ENCODE measurements at places on chromosomes 6 and 20. TPM values are rescaled to one million over a fixed set of nuclear protein-coding genes. Genes with fewer than 3 reads are reported as not detected.

FAM83D gene
- 67.0 TPM for total RNA-seq

SEC23B gene
- total RNA-seq: 47.9 TPM

OTOR gene
- total RNA-seq: not detected

ZSCAN23 gene
- total RNA-seq: 0.72 TPM

KCNQ5 gene
- total RNA-seq: 0.96 TPM
